Activated CD8-positive, alpha-beta T cell treated with anti-CD3 and anti-CD28 coated beads for 36 hours (primary cell): ENCODE measurements at places on chromosomes 2 and 18. TPM values are rescaled to one million over a fixed set of nuclear protein-coding genes. Genes with fewer than 3 reads are reported as not detected.
A peak's percentile ranks its signal among the peaks of the same experiment; 100 is the strongest.

GPR35 gene
- total RNA-seq = 14.6 TPM

GRCh38 chr2:113080134-113080533 is 12.4 kb downstream of the IL1F10 start:
- DNase-seq = peak; percentile 67

GRCh38 chr18:57095884-57096283 is 51.0 kb upstream of the BOD1L2 start:
- DNase-seq = no peak

DNA sequence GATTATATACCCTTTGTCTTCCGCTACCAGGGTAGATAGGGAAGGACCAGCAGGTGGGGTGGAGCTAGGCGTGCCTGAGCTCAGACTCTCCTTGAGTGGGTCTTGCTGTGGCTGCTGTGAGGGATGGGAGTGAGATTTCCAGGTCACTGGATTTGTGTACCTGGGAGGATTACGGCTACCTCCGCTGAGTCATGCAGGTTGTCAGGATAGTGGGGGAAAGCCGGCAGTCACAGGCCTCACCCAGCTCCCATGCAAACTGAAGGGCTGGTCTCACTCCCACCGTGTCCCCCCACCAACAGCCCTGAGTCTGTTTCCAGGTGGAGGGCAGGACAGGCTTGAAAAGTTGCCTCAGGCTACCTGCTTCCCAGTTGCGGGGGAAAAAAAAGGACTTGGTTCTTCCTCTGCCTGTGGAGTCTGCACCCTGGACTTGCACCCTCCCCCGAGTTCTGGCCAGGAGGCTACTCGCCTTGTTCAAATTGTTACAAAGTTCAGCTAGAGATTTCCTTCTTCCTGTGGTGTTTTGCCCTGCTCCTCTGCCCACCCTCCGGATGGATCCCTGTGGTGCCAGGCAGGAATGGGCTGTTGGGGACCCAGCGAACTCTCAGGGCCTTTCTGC is 268.3 kb downstream of the VAPA start:
- DNase-seq = no peak

SCN7A gene
- total RNA-seq = not detected

MSTN gene
- total RNA-seq = not detected
